NCI-H1436 treated with DMSO at 0.1 percent for 48 hours (cell line): ENCODE measurements at places on chromosomes 16 and 17.
A peak's percentile ranks its signal among the peaks of the same experiment; 100 is the strongest.

GRCh38 chr16:69872888-69873287 lies 78.2 kb upstream of the CLEC18A start:
- DNase-seq, result no peak

- DNase-seq, result no peak
These were observed 4.4 kb upstream of the CYLD start for GRCh38 chr16:50737420-50737959.

DNA sequence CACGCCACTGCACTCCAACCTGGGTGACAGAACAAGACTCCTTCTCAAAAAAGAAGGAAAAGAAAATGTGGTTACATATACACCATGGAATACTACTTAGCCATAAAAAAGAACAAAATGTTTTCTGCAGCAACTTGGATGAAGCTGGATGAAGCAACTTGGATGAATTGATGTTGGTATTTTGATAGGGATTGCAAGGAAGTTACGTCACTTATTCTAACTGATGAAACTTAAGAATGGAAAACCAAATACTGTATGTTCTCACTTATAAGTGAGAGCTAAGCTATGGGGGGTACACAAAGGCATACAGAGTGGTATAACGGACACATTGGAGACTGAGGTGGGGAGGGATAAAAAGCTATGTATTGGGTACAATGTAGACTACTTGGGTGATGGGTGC lies 17.5 kb downstream of the PLA2G10 start:
- no peak for DNase-seq

DNA sequence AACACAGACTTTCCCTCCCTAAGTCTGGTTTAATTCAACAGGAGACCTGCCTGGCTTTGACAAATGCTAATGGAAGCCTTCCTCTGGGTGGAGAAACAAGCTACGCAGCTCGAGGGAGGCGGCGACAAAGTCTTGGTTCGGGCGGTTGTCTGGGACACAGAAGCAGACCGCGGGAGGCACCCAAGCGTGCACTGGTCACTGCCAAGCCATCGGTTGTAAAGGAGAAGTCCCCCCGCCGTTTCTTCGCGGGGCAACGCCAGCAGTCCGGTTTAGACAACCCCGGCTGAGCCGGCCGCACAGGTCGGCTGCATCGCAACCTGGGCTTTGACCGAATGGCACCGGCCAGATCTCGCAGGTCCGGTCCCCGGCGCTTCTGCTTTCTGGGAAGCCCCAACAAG lies 586 bp downstream of the GLYR1 start:
- no peak for DNase-seq

- DNase-seq, result peak; percentile 92
These were observed 14.6 kb upstream of the CSNK1D start for GRCh38 chr17:82287868-82288801.

- no peak for DNase-seq
These were observed 132.0 kb downstream of the PRKCB start for GRCh38 chr16:23967775-23968174.
